Smooth muscle cell of the umbilical artery (primary cell): ENCODE measurements at places on chromosomes 13 and 19. TPM values are rescaled to one million over a fixed set of nuclear protein-coding genes. Genes with fewer than 3 reads are reported as not detected.

The PLPPR3 gene
- total RNA-seq = 0.59 and 0.78 TPM in 2 replicates

The SPRED3 gene
- 2.1 and 7.3 TPM in 2 replicates for total RNA-seq

The SMARCA4 gene
- 74.2 and 163 TPM in 2 replicates for total RNA-seq

The PKN1 gene
- 123 and 166 TPM in 2 replicates for total RNA-seq

The CNN1 gene
- 29.5 and 106 TPM in 2 replicates for total RNA-seq

The SPACA4 gene
- total RNA-seq = not detected in 2 replicates

The C19orf81 gene
- not detected in 2 replicates for total RNA-seq

The PSG3 gene
- not detected in 2 replicates for total RNA-seq

The SHC2 gene
- total RNA-seq = 0.78 and 1.8 TPM in 2 replicates

The SHISA7 gene
- total RNA-seq = not detected in 2 replicates

The DUS3L gene
- 13.7 and 14.3 TPM in 2 replicates for total RNA-seq

The ZNF560 gene
- total RNA-seq = 1.5 and 5.8 TPM in 2 replicates

The ZNF536 gene
- total RNA-seq = not detected in 2 replicates

The PRSS57 gene
- not detected in 2 replicates for total RNA-seq

The CGB7 gene
- total RNA-seq = 0.23 and 0.30 TPM in 2 replicates

The SPIB gene
- total RNA-seq = not detected in 2 replicates

The SLC27A5 gene
- 2.1 and 2.6 TPM in 2 replicates for total RNA-seq

The BCL2L12 gene
- 1.5 and 2.4 TPM in 2 replicates for total RNA-seq

The CD33 gene
- total RNA-seq = not detected in 2 replicates

The KLK3 gene
- not detected in 2 replicates for total RNA-seq

The CBY2 gene
- total RNA-seq = not detected in 2 replicates

The B3GNT3 gene
- not detected in 2 replicates for total RNA-seq

The ZNF418 gene
- 5.9 and 6.4 TPM in 2 replicates for total RNA-seq

The GALP gene
- total RNA-seq = not detected in 2 replicates

The CYP4F12 gene
- not detected in 2 replicates for total RNA-seq

The CCL25 gene
- total RNA-seq = not detected in 2 replicates

The KLK2 gene
- total RNA-seq = not detected in 2 replicates

The FARP1 gene
- total RNA-seq = 33.9 and 60.7 TPM in 2 replicates

The ATP8A2 gene
- total RNA-seq = under 0.01 and 0.05 TPM in 2 replicates

The KLF2 gene
- total RNA-seq = 1.8 and 8.8 TPM in 2 replicates

The PDE4A gene
- 3.3 and 6.2 TPM in 2 replicates for total RNA-seq

The NLRP7 gene
- not detected in 2 replicates for total RNA-seq

The RPS19 gene
- total RNA-seq = 936 and 1,351 TPM in 2 replicates

The ZNF529 gene
- 11.0 and 13.8 TPM in 2 replicates for total RNA-seq

The DEDD2 gene
- 19.3 and 24.5 TPM in 2 replicates for total RNA-seq

The KLK4 gene
- not detected in 2 replicates for total RNA-seq

The MIPEP gene
- 12.0 and 14.6 TPM in 2 replicates for total RNA-seq
